Tibial nerve (tissue), 4 donors: ENCODE measurements at places on chromosomes 1 and 21.

- no peak for DNase-seq
Observed at GRCh38 chr1:158246650-158247049, 7.6 kb upstream of the CD1A start.

GRCh38 chr1:25615563-25616094, 962 bp upstream of the MAN1C1 start:
- no peak for DNase-seq

- no peak for DNase-seq
Observed at GRCh38 chr1:167502719-167503462, 15.4 kb downstream of the CD247 start.

DNA sequence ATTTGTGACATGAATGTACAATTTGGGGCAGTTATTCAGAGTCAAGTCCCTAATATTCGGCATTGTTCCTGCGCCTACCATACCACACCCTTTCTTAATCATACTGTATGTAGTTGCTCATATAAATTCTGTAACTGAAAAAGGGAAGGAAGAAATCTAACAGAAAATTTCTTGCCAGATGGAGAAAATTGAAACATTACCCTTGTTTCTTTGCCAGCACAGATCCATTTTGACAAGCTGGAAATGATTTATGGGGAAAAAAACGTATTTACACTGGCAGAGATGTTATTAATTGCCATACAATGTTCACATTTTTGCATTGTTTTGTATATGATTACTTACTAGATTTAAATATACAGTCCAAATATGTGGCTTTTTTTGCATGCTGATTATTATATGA, 363.8 kb upstream of the PKN2 start:
- no peak for DNase-seq

DNA sequence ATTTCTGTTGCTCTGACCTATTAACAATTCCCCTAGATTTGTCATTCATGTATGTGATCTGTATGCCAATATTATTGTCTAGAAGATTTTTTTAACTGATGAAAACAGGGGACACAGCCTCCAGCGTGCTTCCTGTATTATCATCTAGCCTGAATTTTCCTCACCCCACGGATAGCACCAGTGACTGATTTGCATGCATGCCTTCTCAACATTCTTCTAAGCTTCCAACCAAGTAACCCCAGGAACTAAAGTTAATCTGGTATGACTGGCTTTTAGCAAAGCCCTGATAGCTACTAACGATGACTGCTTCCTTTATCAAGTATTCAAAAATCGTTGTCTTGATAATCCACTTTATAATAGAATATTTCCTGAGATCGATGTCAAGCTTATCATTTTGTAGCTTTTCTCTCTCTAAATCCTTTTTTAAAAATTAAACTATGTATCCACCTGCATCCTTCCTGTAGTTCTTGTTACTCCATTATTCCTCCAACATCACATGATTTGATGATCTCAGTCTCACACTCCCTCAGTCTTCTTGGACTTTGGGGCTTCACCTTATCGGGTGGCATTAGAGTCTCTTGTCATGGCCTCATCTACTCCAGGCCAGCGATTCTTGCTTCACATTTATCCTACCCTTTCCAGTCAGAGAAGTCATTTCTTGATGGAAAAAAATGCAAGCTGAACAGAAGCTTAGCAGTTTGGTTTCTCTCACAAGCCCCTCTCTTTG, 19.0 kb downstream of the BCAR3 start:
- no peak for DNase-seq

GRCh38 chr1:20492751-20493150, 6.7 kb upstream of the CAMK2N1 start:
- DNase-seq, result no peak

GRCh38 chr1:119683893-119684292, 27.8 kb upstream of the PHGDH start:
- DNase-seq, result no peak

GRCh38 chr1:171663036-171663853, 10.8 kb upstream of the MYOC start:
- no peak for DNase-seq

DNA sequence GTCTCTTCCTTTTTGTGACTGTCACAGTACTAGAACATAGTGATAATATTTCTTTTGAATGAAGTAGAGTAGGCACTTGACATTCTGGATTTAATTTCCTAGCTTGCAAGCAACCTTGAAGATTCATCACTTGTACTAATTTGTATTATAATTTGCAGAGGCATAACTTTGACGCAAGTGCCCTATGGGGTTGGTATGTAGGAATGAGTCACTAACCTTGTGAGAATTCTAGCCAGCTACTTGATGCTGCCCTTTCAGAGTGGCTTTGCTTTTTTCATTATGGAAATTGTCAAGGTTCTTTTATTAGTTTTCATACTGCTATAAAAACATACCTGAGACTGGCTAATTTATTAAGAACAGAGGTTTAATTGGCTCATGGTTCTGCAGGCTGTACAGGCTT, 13.7 kb upstream of the DPH5 start:
- no peak for DNase-seq
